ENCODE measurements at places on chromosomes 5 and 9.

DNA sequence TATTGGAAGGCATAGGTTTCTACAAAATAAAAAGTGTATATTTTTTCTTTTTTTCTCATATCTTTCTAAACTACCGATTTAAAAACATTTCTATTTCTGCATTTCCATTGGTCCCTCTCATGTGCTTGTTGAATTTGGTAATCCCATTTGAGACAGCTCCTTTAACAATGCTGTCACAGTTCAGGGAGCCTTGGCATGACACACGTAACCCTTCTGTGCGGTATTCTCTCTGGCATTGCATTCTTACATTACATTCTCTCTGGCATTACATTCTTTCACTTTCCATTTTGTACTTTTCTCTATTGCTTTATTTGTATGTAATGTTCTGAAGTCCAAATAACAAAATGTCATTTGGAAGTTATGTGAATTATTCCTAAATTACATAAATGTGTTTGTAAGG is 150.7 kb upstream of the RASGRF2 start:
- DNase-seq = no peak

- DNase-seq = no peak
These were observed 22.6 kb downstream of the PIP5K1B start for GRCh38 chr9:68727636-68728035.

- DNase-seq = no peak
These were observed 33.9 kb downstream of the PRELID2 start for GRCh38 chr5:145801195-145801594.

DNA sequence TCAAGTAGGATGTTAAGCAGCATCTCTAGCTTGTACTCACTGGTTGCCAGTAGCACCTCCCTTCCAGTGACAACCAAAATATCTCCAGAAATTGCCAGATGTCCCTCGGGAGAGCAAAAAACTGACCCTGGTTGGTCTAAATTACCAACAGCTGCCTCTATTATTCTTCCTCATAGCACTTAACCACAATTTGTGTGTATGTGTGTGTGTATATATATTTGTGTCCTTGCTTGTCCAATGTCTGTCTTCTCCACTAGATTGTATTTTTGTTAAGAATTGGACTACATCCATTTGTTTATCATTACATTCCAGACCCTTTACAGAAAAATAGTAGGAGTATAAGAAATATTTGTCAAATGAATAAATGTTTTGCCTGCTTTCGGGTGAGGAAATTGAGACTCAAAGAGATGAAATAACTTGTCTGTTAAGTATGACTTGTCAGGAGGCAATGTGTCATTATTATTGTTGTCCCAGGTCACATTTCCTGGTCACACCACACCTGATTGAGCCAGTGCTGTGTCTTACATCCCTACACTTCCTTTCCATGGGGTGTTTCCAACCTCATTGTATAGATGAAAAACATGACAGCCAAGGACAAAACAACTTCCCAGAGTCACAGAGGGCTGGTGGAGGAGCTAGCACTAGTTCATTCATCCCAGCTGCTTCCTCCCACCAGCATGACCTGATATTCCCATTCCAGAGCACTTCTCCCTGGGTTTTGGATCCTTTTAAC is 11.4 kb upstream of the GRPEL2 start:
- no peak for DNase-seq

GRCh38 chr9:7854763-7855162 is 55.2 kb upstream of the DMAC1 start:
- DNase-seq = no peak

DNA sequence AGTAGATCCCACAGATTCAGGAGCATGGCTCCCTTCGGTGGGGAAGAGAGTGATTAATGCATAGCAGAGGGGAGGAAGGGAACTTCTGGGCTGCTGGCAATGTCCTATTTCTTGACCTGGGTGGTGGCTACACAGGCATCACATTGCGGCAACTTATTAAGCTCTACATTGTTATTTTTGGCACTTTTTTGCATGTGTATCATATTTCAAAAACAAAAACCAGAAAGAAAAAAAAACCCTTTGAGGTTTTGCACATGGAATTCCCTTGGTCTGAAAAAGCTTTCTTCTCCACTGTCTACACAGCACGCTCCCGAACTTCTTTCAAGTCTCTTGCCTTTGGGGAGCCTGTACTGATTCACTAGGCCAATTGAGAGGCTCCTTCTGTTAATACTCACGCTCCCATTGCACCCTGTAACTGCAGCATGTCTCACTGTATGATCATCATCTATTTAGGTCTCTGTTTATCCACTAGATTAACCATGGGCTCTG is 25.1 kb downstream of the CEMIP2 start:
- no peak for DNase-seq
